AG04449 (cell line): ENCODE measurements at places on chromosomes 6 and 20.

- DNase-seq, result no peak
Observed at GRCh38 chr20:63952769-63953168, 3.4 kb downstream of the UCKL1 start.

GRCh38 chr20:43921227-43921780 lies 6.7 kb downstream of the TOX2 start:
- no peak for DNase-seq

DNA sequence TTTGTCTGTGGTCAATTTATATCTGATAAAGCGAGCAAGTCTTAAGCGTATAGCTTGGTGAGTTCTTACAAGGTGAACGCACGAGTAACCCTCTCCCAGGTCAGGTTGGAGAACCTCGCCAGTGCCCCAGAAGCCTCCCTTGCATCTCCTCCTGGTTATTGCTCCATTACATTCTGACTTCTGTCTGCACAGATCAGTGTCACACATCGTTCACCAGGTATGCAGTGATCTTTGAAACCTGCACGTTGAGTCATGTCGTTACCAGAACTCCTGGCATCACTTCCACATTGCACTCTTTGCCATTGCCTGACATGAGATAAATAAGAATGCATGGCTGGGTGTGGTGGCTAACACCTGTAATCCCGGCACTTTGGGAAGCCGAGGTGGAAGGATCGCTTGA lies 44.2 kb downstream of the AKAP12 start:
- no peak for DNase-seq

DNA sequence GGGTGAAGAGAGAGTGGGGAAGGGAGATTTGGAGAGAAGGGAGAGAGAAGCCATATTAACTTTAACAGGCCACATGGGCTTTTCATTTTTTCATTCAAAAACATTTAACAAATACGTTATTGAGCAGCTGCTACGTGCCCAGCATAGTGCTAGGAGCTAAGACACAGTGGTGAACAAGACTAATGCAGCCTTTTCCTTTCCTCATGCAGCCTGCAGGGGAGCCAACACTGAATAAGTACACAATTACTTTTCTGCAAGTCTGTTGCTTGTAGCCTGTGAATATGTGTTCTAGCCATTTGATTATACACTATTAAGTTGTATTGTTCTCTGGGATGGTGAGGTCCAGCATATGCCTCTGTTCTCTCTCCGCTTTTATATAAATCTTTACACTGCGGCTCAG lies 1.9 kb upstream of the BLOC1S5 start:
- no peak for DNase-seq

GRCh38 chr6:79564636-79565035 lies 27.4 kb upstream of the LCA5 start:
- DNase-seq, result no peak

DNA sequence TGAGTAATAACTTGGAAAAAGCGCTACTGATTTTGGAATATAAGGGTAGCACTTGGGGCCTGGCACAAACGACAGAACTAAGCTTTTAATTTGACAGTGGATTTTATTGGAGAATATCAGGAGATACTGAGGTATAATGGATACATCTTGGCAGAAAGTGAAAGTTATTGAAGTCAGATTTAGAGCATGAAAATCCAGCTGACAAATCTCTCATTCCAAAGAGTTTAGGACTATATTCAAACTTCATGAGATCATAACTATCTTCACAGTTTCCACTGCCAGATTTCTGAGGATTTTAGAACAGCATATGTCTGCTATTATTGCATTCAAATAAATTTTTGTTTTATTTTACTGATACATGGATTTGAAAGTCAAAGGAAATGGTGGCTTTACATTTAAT lies 132.3 kb upstream of the THEMIS start:
- no peak for DNase-seq

- no peak for DNase-seq
Observed at GRCh38 chr6:5163247-5163646, 78.1 kb downstream of the PPP1R3G start.

GRCh38 chr6:22783931-22784330 lies 214.6 kb downstream of the HDGFL1 start:
- DNase-seq, result no peak

- no peak for DNase-seq
Observed at GRCh38 chr6:167347226-167347625, 22.3 kb downstream of the TTLL2 start.

- DNase-seq, result no peak
Observed at GRCh38 chr20:60822699-60823607, 429.1 kb upstream of the CDH4 start.

GRCh38 chr20:58571693-58572427 lies 56.7 kb upstream of the APCDD1L start:
- peak; percentile 69 for DNase-seq

GRCh38 chr20:11401988-11402387 lies 515.7 kb upstream of the BTBD3 start:
- DNase-seq, result no peak

DNA sequence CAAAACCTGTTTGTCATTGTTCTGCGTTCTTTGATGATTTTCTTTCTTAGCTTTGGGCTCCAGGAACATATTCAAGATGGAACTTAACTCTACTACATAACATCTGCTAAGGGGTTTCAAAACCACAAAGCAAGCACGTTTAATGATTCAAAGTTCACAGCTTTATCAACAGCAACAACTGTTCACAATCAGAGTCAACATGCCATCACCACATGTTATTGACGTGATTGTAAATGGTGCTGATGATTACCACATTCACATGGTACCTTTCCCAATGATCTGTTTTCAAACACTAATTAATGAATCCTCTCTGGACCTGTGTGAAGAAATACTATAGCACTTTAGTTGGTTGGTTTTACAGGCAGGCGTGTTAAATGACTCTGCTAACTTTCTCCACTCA lies 180.6 kb upstream of the CEP162 start:
- no peak for DNase-seq

DNA sequence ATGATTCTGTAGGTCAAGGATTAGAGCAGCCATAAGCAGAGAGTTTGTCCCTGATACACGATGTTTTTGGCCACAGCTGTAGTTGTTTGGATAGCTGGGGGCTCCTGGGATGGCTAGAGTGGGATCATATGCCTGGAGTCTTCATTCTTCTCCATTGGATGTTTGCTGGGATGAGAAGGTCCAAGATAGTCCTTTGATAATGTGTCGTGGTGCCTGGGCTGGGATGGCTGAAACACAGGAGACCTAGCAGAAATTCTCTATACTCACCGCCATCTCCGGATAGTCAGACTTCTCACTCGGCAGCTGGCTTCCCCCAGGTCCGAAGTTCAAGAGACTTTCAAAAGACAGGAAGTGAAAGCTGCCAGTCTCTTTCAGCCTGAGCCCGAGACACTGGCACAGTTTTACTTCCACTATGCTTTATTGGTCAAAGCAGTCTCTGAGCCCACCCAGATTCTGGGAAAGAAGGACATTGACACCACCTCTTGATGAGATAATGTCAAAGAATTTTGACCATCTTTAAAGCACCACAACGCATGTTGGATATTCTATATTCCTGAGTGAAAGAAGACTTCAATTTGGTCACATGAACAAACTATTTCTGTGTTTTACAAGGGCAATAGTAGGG lies 16.0 kb downstream of the MARCKS start:
- DNase-seq, result no peak

GRCh38 chr6:150143516-150144293 lies 861 bp downstream of the PPP1R14C start:
- no peak for DNase-seq

- no peak for DNase-seq
Observed at GRCh38 chr20:51542033-51542570, 417 bp downstream of the NFATC2 start.

- no peak for DNase-seq
Observed at GRCh38 chr20:58102261-58102660, 126.2 kb downstream of the ANKRD60 start.
